A549 (cell line): ENCODE measurements at places on chromosomes 11 and 22. TPM values are rescaled to one million over a fixed set of nuclear protein-coding genes. Genes with fewer than 3 reads are reported as not detected.

Gene C11orf87
- polyA plus RNA-seq = 0.01 TPM in 2 of 3 replicates, not detected in the other

Gene FZD4
- 0.61 to 0.67 TPM (median 0.66 TPM) in 3 replicates for polyA plus RNA-seq

Gene MN1
- 2.0 to 2.8 TPM (median 2.4 TPM) in 3 replicates for polyA plus RNA-seq

Gene MS4A12
- polyA plus RNA-seq = not detected in 3 replicates

Gene PATZ1
- polyA plus RNA-seq = 15.4 to 19.3 TPM (median 18.2 TPM) in 3 replicates

Gene MRGPRE
- polyA plus RNA-seq = not detected in 3 replicates

Gene LUZP2
- not detected in 3 replicates for polyA plus RNA-seq

Gene UBE2L6
- polyA plus RNA-seq = 18.2 to 21.4 TPM (median 18.7 TPM) in 3 replicates

Gene TMEM135
- polyA plus RNA-seq = 10.7 to 18.5 TPM (median 17.8 TPM) in 3 replicates

Gene PRMT3
- 32.4 to 37.2 TPM (median 34.6 TPM) in 3 replicates for polyA plus RNA-seq

Gene SHANK2
- 4.7 to 6.7 TPM (median 5.3 TPM) in 3 replicates for polyA plus RNA-seq

Gene VSIG2
- not detected in 3 replicates for polyA plus RNA-seq

Gene CASP5
- not detected in 3 replicates for polyA plus RNA-seq

Gene APOL3
- polyA plus RNA-seq = not detected in 3 replicates

Gene DEUP1
- not detected in 3 replicates for polyA plus RNA-seq

Gene TEX54
- not detected in 3 replicates for polyA plus RNA-seq

Gene MIOX
- not detected in 3 replicates for polyA plus RNA-seq

Gene C22orf23
- polyA plus RNA-seq = 0.26 to 0.37 TPM (median 0.26 TPM) in 3 replicates

Gene SYVN1
- polyA plus RNA-seq = 22.4 to 26.9 TPM (median 25.1 TPM) in 3 replicates

Gene MUC6
- not detected in 3 replicates for polyA plus RNA-seq

Gene OR5AN1
- polyA plus RNA-seq = not detected in 3 replicates

Gene POU2AF3
- polyA plus RNA-seq = 0.63 to 0.87 TPM (median 0.63 TPM) in 3 replicates

Gene SCN2B
- not detected in 3 replicates for polyA plus RNA-seq

Gene OR8A1
- polyA plus RNA-seq = not detected in 3 replicates

Gene PDE2A
- polyA plus RNA-seq = 0.62 to 1.4 TPM (median 0.94 TPM) in 3 replicates

Gene MPZL3
- polyA plus RNA-seq = 0.33 to 0.47 TPM (median 0.34 TPM) in 3 replicates

Gene MYBPC3
- polyA plus RNA-seq = 0.04 to 0.07 TPM (median 0.05 TPM) in 3 replicates

Gene MAPK11
- 5.5 to 7.4 TPM (median 5.7 TPM) in 3 replicates for polyA plus RNA-seq

Gene CASP1
- 0.15 to 0.51 TPM (median 0.34 TPM) in 3 replicates for polyA plus RNA-seq

Gene PYGM
- 0.23 to 0.51 TPM (median 0.39 TPM) in 3 replicates for polyA plus RNA-seq

Gene B3GAT1
- 0.03 TPM in 1 of 3 replicates, not detected in the others for polyA plus RNA-seq

Gene AASDHPPT
- polyA plus RNA-seq = 39.8 to 42.6 TPM (median 40.5 TPM) in 3 replicates
